ENCODE measurements at places on chromosomes 6 and 20. TPM values are rescaled to one million over a fixed set of nuclear protein-coding genes. Genes with fewer than 3 reads are reported as not detected.

- DNase-seq = no peak
Observed at GRCh38 chr6:143268439-143268838, 182.1 kb downstream of the ADAT2 start.

DNA sequence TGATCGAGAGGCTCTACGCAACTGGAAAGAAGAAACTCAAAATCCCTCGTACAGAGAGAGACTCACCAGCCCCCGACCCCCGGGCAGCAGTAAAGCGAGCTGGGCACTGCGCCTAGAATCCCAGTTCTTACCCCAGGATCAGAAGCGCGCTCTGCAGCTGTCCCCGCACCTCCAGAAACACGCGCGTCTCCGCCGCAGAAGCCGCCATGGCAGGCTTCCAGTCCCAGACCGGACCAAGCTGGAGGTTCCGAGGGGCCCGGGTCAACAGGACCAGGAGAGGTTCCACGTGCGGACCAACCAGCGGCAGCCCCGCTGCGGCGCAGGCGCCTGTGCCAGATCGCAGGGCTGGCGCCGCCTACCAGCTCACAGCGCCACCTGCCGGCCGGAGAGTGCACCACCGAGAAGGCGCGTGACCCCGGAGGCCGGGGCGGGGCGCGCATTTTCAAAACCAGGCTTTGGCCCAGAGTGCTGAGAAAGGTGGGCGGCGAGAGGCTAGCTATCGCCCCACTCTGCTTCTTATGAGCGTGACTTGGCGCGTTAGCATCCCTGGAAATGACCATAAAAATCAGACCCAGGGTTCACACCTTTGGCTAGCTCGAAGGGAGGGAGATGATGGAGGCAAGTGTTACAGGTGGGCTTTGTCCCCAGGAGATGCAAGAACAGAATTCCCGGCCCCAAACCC, at the start of gene UBE3D:
UBE3D (minus strand) TSS at position 331 of the 682 bp plus-strand sequence; CDS start at position 208, 123 bp downstream.
- peak; percentile 97 for DNase-seq

The SCRT2 gene
- not detected for total RNA-seq

The HLA-DRA gene
- 5.8 TPM for total RNA-seq

The GPX6 gene
- total RNA-seq = not detected

The TNXB gene
- total RNA-seq = 8.3 TPM

The C20orf141 gene
- total RNA-seq = 0.29 TPM

The NTSR1 gene
- not detected for total RNA-seq

The SYTL3 gene
- 1.5 TPM for total RNA-seq

The LAMA2 gene
- total RNA-seq = 3.5 TPM

The PHF1 gene
- 30.8 TPM for total RNA-seq

The LSM14B gene
- total RNA-seq = 41.8 TPM

DNA sequence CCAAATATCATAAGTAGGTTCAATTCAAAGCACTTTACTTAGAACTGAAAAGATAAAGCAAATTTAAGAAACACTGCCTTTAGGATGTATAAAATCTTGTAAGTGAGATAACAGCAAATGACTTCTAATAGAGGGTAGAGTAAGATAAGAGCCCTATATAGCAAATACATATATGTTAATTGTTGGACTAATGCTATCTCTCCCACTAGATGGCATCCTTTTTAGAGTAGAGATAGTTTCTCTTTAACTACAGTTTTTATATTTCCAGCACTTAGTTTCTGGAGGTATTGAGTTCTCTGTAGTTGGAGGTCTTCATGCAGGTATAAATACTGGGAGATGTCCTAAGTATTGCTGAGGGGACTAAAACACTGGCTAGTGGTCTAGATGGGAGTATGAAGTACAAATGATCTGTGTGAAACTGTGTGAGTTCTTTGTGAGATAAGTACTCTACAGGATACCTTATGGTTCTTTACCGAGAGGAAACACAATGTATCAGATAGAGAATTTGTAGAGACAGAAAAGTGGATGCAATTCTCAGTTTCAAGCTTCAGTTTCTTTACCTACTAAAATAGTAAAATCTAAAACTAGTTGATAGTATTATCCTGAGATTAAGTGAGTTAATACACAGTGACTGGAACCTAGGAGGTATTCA, 399.3 kb downstream of the KHDRBS2 start:
- DNase-seq = no peak

The ADGRF1 gene
- not detected for total RNA-seq

The SMOC2 gene
- total RNA-seq = 10.6 TPM

The LZTS3 gene
- 3.6 TPM for total RNA-seq

DNA sequence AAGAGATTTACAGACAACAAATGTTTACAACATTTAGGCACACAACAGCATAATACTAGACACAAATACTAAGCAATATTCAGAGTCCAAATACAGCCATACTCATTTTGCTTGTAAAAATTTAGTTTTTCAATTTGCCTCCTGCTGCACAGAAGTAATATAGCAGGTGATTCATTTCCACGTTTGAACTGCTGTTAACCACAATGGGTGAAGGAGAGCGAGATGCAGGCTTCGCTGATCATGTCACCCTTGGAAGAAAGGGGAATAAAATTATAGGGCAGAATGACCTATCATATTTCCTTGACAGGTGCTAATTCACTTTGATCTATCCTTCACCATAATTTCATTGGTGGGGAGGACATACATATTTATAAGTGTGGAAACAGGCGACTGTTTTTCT, 643.8 kb upstream of the AGPAT4 start:
- DNase-seq = no peak

The GLP1R gene
- total RNA-seq = not detected

DNA sequence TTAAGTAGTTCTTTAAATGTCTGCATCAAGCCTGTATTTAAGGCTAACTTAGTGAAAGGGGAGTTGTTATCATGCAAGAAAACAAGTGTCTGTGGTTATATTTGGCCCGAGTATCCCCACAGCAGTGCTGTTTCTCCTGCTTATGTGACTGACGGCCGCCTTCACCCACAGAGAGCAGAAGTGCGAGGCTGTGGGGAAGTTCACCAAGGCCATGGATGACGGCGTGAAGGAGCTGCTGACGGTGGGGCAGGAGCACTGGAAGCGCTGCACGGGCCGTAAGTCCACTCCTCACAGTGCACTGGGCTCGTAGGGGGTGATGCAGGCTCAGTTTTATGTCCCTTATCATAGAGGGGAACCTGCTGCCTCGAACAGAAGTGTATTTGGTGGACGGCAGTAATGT, 53.2 kb upstream of the SYNJ2 start:
- no peak for DNase-seq

DNA sequence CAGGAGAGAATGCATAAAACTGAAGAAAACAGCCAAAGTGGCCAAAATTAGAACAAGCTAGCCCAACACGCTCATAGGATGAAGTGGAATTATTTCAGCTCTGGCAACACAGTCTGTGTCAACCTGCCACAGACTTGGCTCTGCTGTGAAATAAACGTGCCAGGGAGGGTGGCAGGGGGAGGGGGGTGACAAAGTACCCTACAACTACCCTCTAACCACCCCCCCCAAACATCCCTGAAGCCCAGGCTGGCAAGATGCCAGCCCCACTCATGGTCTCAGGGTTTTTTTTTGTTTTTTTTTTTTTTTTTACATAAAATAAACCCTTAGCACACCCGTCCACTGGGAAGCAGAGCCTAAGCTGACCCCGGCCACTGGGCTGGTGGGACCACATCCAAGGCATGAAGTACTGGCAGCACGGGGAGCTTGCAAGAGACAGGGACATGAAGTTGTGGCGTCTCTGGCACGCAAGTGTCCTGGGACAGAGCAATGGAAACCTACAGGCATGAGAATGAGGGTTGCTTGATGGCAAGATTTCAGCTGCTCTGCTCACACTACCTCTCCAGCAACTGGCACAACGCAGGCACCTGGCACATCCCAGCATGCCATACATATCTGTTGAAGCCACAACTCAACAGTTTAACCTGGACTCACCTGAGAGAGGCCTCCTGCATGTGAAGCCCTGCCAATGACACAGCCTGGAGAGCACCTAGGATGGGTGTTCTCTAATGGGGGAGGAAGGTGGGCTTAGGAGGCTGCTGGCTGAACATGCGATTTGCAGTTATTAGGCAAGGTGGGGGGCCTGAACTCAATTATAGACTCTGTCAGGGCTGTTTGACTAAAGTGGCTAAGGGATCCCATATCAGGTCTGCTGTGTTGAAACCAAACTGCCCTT, 76.4 kb downstream of the TRAM2 start:
- peak; percentile 68 for DNase-seq

DNA sequence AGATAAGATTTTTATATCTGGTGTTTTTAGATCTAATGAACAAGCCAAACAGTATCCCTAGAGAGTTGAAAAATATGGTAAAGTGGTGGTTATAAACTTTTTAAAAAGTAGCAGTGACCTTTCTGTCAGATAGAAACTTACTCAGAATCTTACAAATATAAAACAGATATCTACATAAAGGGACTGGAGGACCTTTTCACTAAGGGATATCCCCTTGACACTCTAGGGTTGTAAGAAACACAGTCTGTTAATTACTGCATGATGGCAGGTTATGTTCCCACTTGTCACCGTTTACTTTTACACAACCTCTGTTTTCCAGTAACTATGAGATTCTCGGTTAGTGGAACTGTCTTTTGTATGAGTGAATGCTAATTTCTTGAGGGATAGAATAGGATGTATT, 11.5 kb downstream of the CFAP206 start:
- DNase-seq = no peak

GRCh38 chr20:63087872-63088680, 81.3 kb upstream of the BHLHE23 start:
- DNase-seq = peak; percentile 36

The BCAS1 gene
- total RNA-seq = not detected

- DNase-seq = peak; percentile 85
Observed at GRCh38 chr6:167153521-167153959, 4.2 kb downstream of the GPR31 start.

Data from osteoblast (primary cell).